COR-L47 (cell line): ENCODE measurements at places on chromosomes 4 and X.

GRCh38 chr4:89939546-89939945 is 44.9 kb downstream of the MMRN1 start:
- DNase-seq = peak; percentile 48

- DNase-seq = no peak
These were observed 158.9 kb downstream of the DCTD start for GRCh38 chr4:182758273-182758672.

GRCh38 chr4:99927566-99927965 is 18.9 kb downstream of the DNAJB14 start:
- DNase-seq = no peak

DNA sequence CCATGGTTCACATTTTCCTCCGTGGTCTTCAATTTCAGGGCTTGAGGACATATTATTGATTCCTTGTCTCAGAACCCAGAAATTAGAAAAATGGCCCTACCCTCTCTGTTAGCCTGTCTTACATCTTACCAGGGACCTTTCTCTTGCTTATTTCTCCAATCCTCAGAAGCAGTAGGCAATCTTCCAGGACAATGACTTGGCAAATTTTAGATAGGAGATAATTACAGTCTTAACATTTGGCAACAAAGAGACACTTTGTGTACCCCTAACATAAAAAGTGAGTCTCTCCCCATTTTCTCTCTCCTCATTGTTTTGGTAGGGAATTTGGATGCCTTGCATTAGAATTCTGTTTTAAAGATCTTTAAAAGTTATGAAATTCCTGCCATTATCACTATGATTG is 778.1 kb upstream of the SLIT2 start:
- DNase-seq = no peak

DNA sequence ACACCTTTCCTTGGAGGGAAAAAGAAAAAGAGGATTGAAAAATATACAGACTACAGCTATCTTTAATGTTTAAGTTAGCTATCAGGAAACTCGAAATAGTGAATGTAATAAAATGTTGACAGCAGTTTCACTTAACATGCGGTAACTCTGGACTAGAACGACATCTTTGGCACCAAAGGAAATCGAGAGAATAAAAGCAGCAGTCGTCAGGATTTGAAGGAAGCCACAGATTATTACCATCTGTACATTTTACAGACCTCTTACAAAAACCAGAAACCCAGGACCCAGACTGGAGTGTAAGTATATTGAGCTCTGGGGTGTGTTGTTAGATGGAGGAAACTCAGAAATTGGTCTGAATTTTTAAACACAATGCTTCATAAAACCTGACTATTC is 51.6 kb upstream of the STOX2 start:
- no peak for DNase-seq

DNA sequence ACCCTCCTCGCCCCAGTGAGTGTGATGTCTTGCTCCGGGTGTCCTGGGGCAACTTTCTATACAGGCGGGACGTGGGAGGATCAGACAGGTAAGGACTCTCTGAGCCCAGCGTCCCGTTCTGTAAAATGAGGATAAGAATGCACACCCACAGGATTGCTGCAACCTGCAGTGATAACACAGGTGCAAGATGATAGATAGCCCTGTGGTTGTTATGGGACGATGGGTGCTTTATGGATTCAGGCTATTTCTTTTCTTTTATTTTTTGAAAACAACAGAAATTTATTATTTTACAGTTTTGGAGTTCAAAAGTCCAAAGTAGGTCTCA is 28.6 kb downstream of the BEX3 start:
- no peak for DNase-seq

DNA sequence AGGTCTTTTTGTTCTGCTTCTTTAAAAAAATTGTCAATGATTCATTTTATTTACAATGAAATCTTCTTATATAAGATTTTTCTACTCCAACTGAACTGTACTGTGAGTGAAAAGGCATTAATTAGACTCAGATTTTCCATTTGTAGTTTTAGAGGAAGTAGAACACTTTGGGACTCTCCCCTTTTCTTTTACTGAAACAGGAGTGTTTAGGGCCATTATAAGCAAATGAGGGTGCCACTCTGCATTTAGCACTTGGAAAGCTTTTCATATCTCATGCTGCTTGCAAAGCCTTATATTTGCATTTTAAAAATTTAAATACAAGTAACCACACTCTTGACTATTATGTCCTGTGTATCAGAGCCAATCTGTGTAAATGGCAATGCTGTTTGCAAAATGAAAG is 584.3 kb downstream of the KLHL13 start:
- no peak for DNase-seq

DNA sequence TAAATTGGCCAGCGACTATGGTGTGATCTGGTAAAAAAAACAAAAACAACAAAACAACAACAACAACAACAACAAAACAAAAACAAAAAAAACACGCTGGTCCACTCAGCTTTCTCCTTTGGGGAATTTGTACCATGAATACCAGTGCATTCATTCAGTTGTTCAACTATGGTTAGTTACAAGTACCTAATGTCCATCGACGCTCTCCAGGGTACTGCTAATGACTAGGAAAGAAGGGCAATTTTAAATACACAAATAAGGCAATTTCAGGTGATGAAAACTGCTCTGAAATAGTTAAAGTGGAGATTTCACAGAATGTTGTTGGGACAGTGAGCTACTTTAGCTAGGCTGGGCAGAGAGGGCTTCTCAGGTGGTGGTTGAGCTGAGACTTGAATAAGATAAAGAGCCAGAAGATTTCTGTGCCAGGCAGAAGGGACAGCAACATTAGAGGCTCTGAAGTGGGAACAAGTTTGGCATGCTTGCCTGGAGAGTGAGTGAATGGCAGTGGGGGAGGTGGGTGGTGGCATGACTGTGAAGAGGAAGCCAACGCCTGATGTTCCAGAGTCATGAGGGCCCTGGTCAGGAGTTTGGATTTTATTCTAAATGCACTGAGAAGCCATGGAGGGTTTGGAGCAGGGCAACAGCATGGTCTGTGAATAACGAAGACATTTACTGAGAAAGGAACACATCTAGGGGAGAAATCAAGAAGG is 45.9 kb upstream of the PGRMC2 start:
- DNase-seq = no peak

- no peak for DNase-seq
These were observed 171.7 kb downstream of the PAPSS1 start for GRCh38 chr4:107548211-107548905.

DNA sequence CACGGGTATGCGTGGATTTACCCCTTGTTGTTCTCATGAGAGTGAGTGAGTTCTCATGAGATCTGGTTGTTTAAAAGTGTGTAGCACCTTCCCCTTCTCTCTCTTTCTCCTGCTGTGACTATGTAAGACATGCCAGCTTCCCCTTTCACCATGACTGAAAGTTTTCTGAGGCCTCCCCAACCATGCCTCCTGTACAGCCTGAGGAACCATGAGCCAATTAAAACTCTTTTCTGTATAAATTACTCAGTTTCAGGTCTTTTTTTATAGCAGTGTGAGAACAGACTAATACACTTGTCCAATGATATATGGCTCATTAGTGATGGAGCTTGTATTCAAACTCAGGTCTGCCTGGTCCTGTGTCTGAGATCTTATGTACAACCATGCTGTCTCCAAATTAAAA is 28.5 kb upstream of the RTL3 start:
- DNase-seq = no peak

DNA sequence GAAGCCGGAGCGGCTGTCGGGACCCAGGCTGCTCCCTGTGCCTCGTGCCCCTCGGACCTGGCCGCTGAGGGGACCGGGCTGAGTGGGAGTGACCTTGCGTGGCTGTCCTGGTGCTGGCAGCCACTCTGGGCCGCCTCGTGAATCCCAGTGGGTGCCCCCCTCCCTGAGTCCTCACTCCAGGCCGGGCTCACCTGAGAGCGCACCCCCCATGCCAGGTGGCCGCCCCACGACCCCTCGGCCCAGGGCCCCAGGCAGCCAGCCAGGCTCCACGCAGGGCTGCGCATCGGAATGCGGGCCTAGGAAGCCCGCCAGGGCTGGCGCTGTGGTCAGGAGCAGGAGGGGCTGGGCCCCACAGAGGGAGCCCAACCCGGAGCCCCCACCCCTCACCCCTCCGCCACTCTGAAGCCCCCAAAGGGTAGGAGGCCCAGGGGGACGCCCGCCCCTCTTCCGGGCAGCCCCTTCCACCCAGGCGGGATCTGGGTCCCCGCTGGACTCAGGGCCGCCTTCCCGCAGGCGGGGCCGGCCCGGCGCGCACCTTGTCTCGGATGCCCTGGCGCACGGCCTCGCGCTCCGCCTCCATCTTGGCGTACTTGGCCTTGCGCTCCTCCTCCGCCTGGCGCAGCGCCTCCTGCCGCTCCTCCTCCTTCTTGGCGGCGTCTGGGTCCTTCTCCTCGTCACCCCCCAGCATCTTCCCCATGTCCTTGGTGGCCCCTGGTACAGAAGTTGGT is 33.9 kb downstream of the CPLX1 start:
- no peak for DNase-seq

- peak; percentile 95 for DNase-seq
These were observed at the start of gene CFAP97 for GRCh38 chr4:185203486-185204237. TSS of gene CFAP97 (minus strand) at chr4:185204000. CDS start at chr4:185191196, 12,804 bp downstream.

DNA sequence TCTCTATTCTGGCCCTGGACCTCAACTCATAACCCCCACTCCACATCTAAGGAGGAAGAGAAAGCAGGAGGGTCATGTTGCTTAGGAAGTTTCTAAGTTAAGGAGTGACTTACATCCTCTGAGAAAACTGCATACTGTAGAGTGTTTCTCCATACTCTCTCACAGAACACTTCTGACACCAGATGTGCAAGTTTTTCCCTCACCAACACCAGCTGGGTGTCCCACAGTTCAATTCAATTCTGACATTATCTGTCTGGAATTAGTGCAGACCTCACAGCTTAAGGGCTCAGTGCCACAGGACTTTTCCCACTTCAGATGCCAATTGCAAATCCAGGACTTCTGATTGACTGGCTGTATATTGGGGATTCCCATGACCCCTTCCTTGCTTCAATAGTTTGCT is 89.0 kb upstream of the SFRP2 start:
- DNase-seq = no peak
